Foreskin fibroblast (primary cell): ENCODE measurements at places on chromosomes 1 and 21.

DNA sequence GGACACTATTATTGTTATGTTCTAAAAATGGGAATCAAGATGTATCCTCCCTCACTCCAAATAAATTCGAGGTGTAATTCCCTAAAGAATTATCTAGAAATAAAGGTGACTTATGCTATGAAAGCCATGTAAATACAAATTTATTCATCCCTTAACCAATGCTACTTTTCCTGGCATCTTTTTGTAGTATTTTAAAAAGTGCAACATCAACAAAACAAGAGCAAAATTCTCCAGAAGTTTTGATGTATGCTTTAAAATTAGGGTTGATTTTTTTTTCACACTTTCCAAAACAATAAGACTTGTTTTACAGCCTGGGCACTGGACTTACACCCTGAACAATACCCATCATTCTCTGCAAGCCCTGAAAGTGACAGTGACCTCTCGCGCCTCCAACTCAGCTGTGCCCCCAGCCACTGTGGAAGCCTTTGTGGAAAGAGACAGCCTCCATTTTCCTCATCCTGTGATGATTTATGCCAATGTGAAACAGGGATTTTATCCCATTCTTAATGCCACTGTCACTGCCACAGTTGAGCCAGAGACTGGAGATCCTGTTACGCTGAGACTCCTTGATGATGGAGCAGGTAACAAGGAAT, 21.4 kb upstream of the CLCA1 start:
- DNase-seq: no peak

GRCh38 chr1:210288116-210288515, 40.6 kb upstream of the HHAT start:
- no peak for DNase-seq

DNA sequence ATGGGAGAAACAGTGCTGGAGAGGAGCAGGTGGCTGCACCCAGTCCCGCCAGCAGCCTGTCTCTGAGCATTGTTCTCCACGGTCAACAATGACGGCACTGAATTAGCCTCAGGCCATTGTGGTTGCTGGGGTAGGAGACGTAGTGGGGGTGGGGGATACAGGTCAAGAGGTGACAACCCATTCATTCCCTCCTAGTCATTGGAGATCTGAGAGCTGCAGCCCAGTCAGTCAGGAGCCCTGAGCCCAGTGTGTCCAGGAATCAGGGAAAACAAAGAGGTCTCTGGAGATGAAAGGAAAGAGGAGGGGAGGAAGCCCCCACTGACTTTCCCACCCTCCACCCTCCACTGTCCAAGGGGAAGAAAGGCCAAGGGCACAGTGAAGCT, 15.3 kb downstream of the SMIM12 start:
- DNase-seq: no peak

DNA sequence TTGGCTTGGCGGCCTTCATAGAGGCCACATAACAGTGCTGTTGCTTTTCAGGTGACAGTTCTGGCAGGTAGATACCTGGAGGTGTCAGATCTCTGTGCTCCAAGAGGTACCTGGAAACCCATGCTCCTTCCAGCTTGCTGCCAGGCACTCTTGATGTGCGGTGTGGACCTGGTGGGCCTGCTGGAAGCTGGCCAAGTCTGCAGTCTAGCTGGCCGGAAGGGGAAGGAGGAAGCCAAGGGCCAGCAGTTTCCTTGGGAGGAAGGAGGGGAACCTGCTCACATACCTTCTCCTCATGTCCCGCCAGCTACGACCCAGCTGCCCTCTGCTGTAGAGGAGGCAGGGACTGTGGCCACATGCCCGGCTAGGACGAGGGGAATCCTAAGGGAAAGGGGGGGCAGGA, 166.4 kb upstream of the AJAP1 start:
- no peak for DNase-seq

- DNase-seq: no peak
Observed at GRCh38 chr21:33378081-33378480, 25.1 kb upstream of the IFNGR2 start.

GRCh38 chr21:33510826-33511225, 19.3 kb upstream of the DNAJC28 start:
- no peak for DNase-seq

GRCh38 chr1:159921700-159922504, 3.4 kb downstream of the TAGLN2 start:
- no peak for DNase-seq

DNA sequence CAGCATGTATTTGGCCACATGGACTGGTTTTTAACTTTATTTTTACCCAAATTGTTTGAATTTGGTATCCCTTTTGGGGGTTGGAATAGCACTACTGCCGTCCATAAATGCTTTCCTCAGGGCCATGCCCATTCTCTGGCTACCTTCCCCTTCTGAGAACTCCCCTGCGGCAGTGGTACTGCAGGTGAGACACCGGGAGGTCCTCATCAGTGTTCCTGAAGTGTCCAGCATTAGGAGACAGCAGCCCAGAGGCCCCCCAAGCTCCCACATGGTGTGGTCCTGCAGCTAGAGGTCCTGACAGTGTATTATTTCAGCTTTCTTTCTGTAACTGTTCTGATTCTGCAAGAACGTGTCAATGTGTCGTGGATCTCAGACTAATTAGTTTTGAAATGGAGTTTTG, 8.9 kb downstream of the LMO4 start:
- DNase-seq: no peak

DNA sequence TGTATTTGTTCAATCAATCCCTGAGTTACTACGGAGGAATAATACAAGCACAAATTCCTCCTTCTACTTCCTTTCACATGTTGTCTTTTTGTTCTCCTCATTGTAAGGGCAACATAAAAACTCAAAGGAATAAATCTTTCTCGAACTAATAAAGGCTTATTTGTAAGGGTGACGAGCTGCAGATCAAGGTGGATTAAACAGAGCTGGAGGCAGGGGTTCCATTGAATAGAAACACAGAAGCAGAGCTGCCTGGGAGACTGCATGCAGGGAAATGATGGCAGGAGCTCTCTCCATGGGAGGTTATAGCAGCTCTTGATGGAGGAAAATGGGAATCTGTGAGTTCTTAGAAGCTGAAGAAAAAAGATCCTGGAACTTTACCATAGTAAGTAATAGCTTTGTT, 160.2 kb downstream of the CYYR1 start:
- no peak for DNase-seq

DNA sequence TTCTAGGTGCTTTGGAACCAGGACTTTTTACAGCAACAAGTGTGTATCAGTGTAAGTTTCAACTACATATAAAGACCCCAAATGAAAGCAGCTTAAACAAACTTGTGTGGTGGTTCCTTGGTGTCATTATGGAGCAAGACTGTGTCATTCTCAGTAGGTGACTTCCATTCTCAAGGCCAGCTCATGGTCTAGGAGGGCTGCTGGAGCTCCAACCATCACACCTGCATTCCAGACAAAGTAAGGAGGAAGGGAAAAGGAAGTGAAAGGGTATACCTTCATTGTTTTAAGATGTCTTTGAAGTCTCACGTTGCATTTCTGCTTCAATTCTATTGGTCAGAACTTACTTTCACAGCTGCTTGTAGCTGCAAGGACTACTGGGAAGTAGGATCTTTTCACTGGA, 188.6 kb downstream of the C1orf94 start:
- DNase-seq: no peak
